Heart left ventricle (tissue), 16 donors: ENCODE measurements at places on chromosomes 12 and 14.

DNA sequence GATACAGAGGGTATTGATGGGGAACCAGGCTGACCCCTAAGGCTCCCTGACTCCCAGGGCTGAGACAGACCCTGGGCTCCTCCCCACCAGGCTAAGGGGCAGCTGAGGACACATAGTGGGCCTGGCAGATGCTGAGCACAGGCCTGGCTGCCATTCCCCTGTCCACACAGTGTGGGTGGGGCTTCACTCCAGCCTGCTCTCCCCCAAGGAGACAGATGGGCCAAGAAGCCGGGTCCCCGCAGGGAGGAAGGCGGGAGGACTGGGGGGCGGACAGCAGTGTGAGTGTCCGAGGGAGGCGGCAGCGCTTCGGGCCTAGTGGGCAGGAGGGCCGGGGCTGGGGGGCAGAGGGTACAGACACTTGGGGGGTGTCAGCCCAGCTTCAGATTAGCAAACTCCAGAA, 32.0 kb downstream of the RFLNA start:
- no peak overlapping the region for H3K4me3 ChIP-seq
- no peaks in the 10 kb centered on the region for H3K4me1 ChIP-seq
- no peaks in the 10 kb centered on the region for H3K27me3 ChIP-seq
- peak overlapping the region; percentile 52 for H3K27ac ChIP-seq

- no peak overlapping the region for H3K27ac ChIP-seq
- no peaks in the 10 kb centered on the region for H3K27me3 ChIP-seq
- H3K4me3 ChIP-seq: no peak overlapping the region
- H3K36me3 ChIP-seq: no peaks in the 10 kb centered on the region
- no peak for DNase-seq
- no peaks in the 10 kb centered on the region for H3K4me1 ChIP-seq
These were observed 24.8 kb upstream of the MTHFD1 start for GRCh38 chr14:64363265-64363846.

- no peak overlapping the region for H3K27ac ChIP-seq
- no peaks in the 10 kb centered on the region for H3K36me3 ChIP-seq
- no peaks in the 10 kb centered on the region for H3K27me3 ChIP-seq
- no peak for DNase-seq
- H3K4me3 ChIP-seq: no peak overlapping the region
- peaks cover 19% of the 10 kb centered on the region for H3K4me1 ChIP-seq
These were observed 91.8 kb downstream of the RGS6 start for GRCh38 chr14:72024043-72024407.

DNA sequence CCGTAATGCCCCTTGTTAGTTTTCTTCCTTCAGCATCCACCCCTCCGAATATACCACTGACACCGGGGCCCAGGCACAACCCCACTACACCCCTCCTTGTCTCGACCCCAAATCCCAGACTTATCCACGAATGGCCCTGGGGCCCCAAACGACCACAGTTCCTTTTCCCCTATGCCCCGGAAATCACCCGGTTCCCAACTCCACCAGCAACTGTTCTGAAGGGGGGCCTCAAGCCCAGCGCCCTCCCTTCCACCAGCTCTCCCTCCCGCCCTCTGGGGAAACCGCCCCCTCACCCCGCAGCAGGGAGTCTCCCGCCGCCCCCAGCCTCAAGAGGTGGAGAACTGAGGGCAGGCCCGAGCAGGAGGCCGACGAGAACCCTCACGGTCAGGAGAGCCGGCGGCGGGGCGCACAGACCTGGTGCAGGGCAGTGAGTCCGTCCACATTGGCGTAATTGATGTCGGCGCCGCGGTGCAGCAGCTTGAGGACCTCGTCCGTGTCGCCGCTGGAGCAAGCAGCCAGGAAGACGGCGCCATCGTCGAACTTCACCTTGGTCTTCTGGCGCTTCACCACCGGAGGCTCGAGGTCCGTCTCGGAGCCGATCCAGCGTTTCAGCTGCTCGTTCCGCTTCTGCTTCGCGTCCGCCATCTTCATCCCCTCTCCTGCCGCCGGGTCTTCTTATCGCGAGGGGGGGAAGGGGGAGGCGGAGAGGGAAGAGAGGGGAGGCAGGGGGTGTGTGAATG, 446 bp downstream of the PPP1R12A start:
- peaks cover 38% of the 10 kb centered on the region for H3K4me1 ChIP-seq
- H3K27ac ChIP-seq: peak overlapping the region; percentile 98
- DNase-seq: peak; percentile 64

DNA sequence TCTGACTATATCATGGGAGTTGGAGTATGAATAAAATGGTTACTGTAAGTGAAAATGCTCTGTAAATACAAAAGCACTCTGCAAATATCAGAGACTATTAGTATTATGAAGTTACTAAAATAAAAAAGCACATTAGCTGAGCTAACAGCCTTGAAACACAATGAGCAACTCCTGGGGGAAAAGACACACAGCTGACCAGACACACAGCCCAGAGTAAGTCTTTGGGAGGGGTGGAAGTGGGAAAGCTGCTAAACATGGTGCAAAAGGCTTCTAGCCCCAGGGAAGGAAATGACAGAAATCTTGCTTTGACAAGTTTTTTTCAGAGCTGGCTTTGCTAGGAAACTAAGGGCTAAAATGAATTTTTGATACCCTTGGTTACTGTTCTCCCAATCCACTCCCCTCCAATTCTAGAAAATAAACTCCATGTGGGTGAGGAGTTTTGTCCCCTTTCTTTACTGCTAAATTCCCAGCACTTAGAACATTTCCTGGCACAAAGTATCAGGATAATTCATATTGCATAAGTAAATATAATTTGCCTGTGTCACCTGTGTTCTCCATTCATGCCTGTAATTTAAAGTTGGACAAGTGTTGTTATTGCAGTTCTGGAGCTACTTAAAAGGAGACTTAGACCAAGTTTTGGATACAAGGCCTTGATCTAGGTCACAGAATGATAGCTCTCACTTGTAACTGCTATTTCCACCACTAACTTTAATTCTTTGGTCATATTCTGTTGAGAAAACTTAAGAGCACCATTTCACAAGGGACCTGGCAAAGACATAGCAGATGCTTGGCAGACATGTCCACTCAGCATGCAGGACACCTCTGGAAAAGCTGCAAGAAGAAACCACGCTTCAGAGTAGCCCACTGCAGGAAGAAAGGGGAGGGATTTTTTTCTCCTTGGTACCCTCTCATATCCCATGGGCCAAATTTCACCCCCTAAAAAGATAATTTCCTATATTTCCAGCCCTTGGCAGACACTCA, 19.0 kb upstream of the RAB3IP start:
- peaks cover 9% of the 10 kb centered on the region for H3K4me1 ChIP-seq
- DNase-seq: no peak

DNA sequence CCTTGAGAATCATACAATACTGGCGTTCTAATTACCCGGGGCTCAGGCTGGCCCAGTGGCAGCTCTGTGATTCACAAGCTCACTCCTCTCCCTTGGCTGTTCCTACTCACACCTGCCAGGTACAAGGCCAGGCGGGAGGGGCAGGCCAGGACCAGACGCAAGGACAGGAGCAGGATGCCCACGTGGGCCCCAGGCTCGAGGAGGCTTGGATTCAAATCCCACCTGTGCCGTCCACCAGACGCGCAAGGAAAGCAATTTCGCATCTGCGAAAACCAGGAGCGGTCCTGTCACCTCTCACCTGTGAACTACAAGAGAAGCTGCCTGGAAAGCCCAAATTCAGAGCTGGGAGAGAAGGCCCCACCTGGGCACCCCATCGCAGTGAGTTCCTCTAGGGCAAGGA, 50.6 kb downstream of the BCL11B start:
- H3K4me3 ChIP-seq: no peak overlapping the region
- no peak for DNase-seq
- no peak overlapping the region for H3K27ac ChIP-seq
- peaks cover 31% of the 10 kb centered on the region for H3K27me3 ChIP-seq
- H3K36me3 ChIP-seq: no peaks in the 10 kb centered on the region

DNA sequence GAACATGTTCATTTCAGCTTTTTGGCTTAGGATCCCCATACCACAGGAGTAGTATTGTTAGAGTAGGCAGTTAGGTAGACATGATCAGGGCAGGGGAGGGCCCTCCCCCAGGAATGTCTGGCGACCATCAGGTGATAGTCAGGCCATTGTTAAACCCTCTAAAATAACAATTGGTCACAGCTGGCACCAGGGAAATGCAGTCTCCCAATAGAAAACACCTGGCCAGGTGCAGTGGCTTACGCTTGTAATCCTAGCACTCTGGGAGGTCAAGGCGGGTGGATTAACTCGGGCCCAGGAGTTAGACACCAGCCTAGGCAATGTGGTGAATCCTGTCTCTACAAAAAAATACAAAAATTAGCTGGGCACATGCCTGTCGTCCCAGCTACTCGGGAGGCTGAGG, 187.1 kb downstream of the MON2 start:
- no peaks in the 10 kb centered on the region for H3K4me1 ChIP-seq
- H3K27ac ChIP-seq: no peak overlapping the region
- no peaks in the 10 kb centered on the region for H3K27me3 ChIP-seq
- DNase-seq: no peak
- H3K36me3 ChIP-seq: no peaks in the 10 kb centered on the region

DNA sequence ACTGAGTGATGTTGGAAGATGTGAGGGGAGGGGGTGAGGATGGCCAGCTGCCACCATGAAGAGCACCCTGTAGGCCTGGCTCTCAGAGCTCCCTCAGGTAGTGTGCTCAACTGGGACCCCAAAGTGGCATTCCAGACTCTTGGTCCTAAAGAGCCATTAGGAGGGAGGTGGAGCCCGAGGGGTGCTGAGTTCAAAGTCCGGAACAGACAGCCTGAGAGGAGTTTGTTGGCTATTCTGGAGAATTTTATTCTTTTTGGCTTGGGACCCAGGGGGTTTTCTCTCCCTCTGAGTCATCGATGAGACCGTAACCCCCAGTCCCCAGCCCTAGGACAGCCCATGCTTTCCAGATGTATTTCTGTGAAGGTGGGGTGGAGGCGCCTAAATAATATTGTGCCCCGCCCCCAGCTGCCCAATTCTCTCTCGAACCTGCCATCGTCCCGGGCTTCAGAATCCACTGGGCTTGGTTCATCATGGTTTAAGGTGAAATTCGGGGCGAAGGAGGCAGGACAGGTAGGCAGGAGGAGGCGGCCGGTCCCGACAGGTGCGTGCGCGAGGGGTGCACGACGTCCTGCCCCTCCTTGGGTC, 690 bp upstream of the RBP5 start:
- H3K4me1 ChIP-seq: peaks cover 19% of the 10 kb centered on the region
- no peaks in the 10 kb centered on the region for H3K36me3 ChIP-seq
- H3K4me3 ChIP-seq: peak overlapping the region; percentile 72
- H3K27ac ChIP-seq: peak overlapping the region; percentile 62
